ENCODE measurements at places on chromosomes 7 and 10. TPM values are rescaled to one million over a fixed set of nuclear protein-coding genes. Genes with fewer than 3 reads are reported as not detected.

The PHYHIPL gene
- 0.28 TPM for total RNA-seq

The KIAA1549 gene
- 0.85 TPM for total RNA-seq

The CARD11 gene
- 0.22 TPM for total RNA-seq

The FAM13C gene
- total RNA-seq = 4.4 TPM

The SSC4D gene
- 0.37 TPM for total RNA-seq

The WASHC2C gene
- total RNA-seq = 39.0 TPM

The KCTD7 gene
- total RNA-seq = 8.6 TPM

The AFAP1L2 gene
- total RNA-seq = 5.8 TPM

The FAS gene
- 12.2 TPM for total RNA-seq

The ANKRD22 gene
- total RNA-seq = not detected

The OLAH gene
- total RNA-seq = 0.24 TPM

The RGR gene
- not detected for total RNA-seq

GRCh38 chr7:43117095-43117494 lies 4.6 kb downstream of the HECW1 start:
- no peak for DNase-seq

- DNase-seq = no peak
Measured at GRCh38 chr7:93739424-93739823, 151.1 kb downstream of the TFPI2 start.

DNA sequence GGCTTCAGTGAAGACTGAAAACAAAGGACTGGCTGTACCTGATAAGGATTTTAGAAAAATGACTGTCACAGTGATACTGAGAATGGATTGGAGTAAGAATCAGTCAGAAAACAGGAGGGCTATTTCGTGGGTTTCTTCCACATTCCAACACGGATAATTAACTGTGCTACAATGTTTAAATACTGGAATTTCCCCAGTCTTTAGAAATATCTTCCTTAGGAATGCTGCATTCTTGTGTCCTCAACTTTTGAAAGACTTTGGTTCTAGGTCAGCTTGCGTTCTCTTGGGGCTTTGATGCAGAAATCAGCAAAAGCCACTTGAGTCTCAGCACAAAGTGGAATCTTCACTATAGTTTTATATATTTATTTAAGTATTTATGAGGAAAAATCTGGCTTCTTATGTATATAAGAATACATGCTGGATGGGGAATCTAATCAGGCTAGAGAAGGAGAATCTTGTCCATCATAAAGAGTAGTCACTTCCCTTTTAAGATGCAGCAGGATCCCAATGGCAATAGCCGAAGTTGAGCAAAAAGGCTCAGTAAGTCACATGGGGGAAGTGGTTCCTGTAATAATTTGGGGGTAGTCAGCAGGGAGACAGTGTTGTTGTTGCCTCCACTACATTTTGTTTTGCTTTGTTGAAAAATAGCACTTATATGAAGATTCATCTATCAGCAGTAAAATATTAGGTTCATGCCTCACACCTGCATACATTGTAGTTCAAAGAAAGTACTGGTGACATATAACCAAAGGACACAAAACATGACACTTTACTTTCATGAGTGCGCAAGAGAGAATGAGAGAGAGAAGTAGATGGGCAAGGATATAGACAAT lies 86.0 kb downstream of the CH25H start:
- DNase-seq = no peak

DNA sequence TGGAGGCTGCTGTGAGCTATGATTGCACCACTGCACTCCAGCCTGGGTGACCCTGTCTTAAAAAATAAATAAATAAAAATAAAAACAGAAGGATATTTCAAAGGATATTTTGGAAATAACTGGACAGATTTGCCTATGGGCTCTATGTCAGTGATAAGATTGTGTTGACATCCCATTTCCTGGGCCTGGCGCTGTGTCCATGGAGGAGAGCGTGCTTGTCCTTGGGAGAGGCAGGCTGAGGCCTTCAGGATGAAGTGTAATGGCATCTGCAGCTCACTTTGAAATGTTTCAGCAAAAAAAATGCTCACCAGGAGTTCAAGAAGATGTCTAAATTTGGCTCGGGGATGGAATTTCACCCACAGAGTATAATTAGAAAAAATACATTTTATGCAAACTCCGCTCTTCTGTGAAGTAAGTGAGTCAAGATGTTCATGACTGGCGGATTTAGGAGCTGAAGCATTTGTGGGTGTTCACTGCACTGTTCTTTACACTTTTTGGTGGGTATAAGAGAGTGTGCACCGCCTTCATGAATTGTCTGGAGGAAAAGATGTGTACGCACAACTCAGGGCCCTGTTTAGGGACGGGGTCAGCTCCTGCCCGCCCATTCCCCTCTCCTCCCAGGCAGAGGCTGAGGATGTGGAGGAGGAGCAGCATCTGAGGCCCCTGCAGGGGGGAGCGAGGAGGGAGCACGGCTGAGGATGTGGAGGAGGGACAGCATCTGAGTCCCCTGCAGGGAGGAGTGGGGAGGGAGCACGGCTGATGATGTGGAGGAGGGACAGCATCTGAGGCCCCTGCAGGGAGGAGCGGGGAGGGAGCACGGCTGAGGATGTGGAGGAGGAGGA lies 18.5 kb upstream of the FOXL3 start:
- no peak for DNase-seq

DNA sequence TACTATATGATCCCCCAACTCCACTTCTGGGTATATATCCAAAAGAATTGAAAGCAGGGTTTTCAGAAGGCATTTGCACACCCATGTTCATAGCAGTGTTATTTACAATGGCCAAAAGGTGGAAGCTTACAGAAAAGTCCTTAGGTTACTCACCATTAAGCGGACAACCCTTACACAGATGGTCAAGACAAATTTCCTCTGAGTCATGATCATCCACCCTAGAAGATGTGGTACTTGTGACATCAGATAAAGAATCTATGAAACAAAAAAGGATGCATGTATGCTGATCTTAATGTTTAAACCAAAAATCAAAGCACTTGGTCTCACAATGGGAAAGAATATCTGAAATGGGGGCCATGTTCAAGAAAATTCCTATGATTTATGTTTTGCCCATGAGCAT lies 31.1 kb downstream of the ZC3HAV1 start:
- no peak for DNase-seq

- no peak for DNase-seq
Measured at GRCh38 chr7:78368771-78369170, 570.2 kb downstream of the PHTF2 start.

GRCh38 chr7:149071641-149072437 lies 18.7 kb downstream of the ZNF786 start:
- no peak for DNase-seq

GRCh38 chr7:134798155-134798554 lies 18.7 kb downstream of the CALD1 start:
- no peak for DNase-seq

- no peak for DNase-seq
Measured at GRCh38 chr7:1562597-1563051, 6.6 kb upstream of the TMEM184A start.

DNA sequence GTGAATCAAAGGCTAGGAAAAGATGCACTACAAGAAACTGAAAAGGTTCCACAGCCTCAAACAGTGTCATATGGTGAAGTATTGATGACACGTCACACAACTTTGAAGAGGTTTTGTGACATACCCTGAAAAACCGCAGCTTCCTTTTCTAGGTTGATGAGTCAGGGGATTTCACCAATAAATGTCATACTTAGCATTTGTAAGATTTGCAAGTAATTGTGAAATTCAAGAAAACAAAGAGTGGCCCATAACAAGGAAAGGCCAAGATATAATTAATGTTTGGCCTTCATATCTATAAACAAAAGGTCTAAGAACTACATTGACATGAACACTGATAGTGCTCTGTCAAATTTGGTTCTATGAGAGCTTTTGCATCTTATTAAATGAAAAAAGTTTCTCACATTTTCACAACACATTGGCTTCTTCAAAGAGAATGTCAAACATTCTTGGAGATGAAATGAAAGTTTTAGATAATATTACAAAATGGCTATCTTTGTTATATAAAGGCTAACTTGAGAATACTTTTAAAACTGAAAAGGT lies 62.0 kb upstream of the NAMPT start:
- no peak for DNase-seq

- no peak for DNase-seq
Measured at GRCh38 chr7:87482115-87482514, 6.6 kb upstream of the ABCB4 start.

DNA sequence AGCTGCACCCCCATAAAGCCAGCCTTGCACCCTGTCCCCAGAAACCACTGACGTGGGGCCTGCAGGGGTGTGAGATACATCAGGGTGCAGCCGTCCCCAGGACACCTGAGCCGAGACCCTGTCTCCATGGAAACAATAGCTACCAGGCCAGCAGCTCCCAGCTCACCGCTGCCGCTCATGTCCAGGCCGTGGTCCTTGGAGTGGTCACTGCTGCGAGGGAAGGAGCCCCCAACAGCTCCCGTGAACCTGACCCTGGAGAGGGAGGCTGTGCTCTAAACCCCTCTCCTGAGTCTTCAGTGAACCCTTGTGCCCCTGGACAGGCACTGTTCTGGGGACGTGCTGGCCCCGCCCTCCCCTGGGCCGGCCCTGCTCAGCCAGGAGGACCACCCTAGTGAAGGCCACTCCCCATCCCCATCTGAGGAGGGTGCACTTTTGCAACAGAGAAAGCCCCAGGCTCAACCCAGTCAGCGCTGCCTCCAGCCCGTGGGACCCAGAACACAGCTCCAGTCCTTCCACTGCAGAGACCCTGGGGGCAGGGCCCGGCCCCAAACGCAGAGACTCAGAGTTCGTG lies 19.6 kb upstream of the INPP5A start:
- no peak for DNase-seq

DNA sequence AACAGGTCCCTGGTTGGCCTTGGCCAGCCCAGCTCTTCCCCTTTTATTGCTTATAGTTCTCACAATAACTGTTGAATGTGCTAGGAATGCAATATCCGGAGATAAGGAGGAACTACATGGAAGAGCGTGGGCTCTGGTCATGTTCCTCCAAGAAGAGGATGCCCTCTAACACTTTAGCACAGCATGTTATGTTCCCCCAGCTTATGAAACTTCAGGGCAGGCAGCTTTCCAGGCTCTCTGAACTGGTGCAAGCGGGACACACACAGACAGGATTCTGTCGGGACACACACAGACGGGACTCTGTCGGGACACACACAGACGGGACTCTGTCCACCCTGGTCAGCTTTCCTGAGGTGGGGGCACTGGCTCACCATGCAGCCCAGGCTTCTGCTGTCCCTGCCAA lies 141.6 kb downstream of the PKD1L1 start:
- no peak for DNase-seq

DNA sequence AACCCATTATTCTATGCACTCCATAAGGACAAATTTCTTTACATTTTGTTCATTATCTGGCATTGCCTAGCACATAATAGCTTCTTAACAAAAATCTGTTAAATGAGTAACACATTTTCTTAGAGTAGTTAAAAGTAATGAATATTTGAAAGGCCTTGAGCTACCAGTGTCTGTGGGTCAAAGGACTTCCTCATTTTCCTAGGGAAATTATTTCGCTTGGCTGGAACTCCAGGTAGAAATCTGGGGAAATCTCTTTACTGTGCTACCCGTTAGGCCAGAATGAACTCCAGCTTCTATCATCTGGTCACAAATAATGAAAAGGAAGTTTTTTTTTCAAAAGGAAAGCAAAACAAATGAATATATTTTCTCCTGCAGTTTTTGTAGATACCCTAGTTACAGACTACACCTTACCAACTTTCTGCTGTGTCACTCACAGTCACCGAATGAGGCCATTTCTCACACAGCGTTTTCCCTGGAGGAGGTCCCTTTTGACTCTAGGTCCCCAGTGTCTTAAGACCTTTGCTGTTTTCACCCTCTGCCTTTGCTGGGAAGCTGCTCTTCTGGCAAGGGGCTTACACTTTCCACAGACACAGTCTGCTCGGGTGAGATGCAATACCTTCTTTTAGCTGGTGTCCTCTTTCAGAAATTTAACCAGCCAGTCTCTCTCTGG lies 1.6 kb downstream of the SAMD9L start:
- DNase-seq = no peak

- DNase-seq = no peak
Measured at GRCh38 chr7:2060701-2061100, 172.0 kb downstream of the MAD1L1 start.

DNA sequence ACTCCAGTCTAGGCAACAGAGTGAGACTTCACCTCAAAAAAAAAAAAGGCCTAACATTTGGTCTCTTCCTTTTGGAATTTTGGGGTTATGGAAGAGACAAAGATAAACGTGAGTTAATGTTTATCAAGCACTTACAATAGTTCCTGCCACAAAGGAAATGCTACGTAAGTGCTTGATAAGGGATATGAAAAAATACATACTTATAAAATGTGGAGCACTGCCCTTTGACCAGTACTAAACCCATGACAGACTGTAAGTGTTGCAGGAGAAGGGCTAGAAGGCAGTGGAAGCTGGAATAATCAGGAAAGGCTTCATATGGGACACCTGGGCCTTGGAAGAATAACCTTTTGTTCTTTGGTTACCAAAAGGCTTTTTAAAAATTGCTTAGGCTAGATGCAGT lies 25.5 kb downstream of the TMEM248 start:
- no peak for DNase-seq

DNA sequence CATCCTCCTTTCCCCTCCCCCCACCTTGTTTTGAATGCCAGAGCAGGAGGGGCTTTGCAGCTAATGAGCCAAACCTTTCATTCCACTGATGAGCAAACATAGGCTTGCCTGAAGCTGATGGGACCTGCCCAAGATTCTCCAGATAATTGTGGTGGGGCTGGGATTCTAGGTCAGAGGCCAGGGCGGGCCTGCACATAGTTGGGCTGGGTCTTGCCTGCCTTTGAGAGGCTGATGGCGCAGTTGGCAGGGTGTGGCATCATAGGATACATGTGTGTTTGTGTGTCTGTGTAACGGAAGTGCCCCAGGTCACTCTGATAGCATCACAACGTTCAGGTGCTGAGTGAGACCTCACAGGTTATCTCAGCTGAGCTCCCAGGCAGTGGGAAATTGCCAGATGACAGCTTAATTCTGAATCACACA lies 22.9 kb downstream of the BTBD16 start:
- no peak for DNase-seq

DNA sequence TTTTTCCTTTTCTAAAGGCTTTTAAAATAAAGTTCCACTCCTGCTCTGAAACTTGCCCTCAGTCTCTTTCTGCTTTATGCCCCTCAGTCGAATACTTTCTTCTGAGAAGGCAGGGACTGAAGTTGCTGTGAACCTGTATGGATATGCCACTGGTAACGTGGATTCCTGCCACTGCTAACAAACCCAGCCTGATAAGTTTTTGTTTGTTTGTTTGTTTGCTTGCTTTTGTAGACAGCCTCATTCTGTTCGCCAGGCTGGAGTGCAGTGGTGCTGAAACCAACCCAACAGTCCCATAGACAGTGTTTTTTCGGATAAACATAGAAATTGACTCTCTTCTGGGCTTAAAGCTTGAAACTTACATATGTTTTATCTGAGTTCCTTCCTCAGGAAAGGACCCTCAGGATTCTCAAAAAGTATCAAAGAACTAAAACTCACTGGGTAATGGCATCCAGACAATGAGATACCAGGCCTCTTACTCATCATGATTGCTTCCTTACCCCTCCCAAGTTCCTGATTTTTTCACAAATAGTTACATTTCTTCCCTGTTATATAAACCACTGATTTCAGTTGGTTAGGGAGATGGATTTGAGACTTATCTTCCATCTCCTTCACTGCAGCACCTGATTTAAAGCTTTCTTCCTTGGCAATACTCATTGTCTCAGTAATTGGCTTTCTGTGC lies 273.6 kb downstream of the SDHAF3 start:
- DNase-seq = no peak
